ENCODE measurements at places on chromosomes 11 and 22.

- DNase-seq, result no peak
These were observed 113.2 kb downstream of the NECTIN1 start for GRCh38 chr11:119615882-119616196.

- no peak for DNase-seq
These were observed 361.0 kb upstream of the ANO3 start for GRCh38 chr11:25970726-25971508.

DNA sequence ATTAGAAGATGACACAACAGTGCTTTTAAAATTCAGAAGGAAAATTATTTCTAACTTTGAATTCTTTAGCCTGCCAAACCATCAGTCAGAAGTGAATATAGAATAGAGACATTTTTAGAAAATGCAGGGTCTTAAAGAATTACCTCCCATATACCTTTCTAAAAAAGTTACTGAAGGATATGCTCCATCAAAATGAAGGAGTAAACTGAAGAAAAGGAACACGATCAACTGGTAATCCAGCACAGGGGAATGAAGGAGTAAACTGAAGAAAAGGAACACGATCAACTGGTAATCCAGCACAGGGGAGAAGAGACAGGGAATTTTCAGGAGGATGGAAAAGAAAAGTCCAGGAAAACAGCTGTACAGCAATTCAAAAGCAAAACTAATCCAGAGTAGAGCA is 75.4 kb upstream of the LDLRAD3 start:
- no peak for DNase-seq

- no peak for DNase-seq
These were observed 1.1 kb upstream of the EMID1 start for GRCh38 chr22:29204455-29205183.

DNA sequence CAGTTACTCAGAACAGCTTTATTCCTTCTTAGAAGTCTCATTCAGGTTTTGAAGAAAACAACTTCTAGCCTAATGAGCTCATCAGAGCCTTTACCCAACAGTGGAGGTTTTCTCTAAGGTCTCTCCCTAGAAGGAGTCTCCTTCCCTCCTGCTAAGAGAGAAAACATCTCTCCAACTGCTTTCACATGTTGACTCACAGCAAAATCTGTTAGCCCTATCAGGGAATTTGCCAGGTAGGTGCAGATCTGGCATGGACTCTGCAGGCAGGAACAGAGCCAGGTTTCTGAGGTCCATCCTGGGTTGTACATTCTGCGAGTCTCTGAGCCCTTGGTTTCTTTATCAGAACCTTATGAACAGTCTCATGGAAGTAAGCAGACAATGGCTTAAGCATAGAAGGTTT is 214.4 kb downstream of the HIPK3 start:
- DNase-seq, result no peak

- peak; percentile 65 for DNase-seq
These were observed 22.1 kb downstream of the RIBC2 start for GRCh38 chr22:45435544-45436139.

DNA sequence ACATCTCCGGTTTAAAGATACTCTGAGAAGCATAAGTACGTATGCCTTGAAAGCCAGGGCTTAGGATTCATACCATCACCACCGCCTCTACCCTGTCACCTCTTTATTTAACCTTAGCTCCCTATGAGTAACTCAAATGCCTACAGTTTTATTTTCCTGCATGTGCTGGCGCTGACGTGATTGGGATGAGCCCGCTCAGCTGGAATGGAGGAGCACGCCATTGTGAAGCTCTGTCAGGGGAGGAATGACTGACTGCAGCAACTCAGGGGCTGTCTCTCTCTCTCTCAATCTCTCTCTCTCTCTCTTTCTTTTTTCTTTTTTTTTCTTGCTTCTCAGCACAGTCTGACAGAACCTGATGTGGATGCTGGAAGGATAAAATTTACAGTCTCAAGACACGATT is 12.4 kb downstream of the CAVIN3 start:
- DNase-seq, result no peak

GRCh38 chr11:68330700-68331337 is 18.4 kb downstream of the LRP5 start:
- DNase-seq, result no peak

- no peak for DNase-seq
These were observed 3.7 kb downstream of the MS4A1 start for GRCh38 chr11:60459345-60459744.

GRCh38 chr11:3051196-3052108 is 5.8 kb downstream of the CARS1 start:
- DNase-seq, result no peak

DNA sequence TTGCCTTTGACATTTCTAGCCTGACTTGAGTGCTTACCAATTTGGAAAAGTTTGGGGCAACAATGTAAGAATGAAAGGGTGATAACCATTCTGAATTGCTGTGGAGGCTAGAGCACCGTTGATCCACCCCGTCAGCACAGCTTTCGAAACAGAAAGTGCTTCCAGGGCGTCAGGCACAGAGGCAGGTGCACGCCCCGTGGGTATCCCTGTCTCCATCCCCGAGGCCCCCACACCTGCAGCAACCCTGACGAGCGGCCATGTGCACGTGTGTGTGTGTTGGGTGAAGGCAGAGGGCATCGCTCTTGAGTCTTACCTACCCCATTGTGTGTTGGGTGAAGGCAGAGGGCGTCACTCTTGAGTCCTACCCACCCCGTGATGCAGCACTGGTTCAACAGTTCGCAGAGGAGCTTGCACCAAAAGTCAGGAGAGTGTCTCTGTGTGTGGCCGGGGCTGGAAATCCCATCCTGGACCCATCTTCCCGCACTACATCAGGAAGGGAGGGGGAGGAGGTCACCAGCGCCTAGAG is 404.5 kb downstream of the BRD1 start:
- DNase-seq, result no peak

GRCh38 chr11:71341173-71341572 is 88.8 kb upstream of the SHANK2 start:
- no peak for DNase-seq

- DNase-seq, result no peak
These were observed 16.4 kb downstream of the CDKN1C start for GRCh38 chr11:2869134-2869526.

GRCh38 chr11:45847911-45848316 is 639 bp downstream of the CRY2 start:
- DNase-seq, result peak; percentile 5

DNA sequence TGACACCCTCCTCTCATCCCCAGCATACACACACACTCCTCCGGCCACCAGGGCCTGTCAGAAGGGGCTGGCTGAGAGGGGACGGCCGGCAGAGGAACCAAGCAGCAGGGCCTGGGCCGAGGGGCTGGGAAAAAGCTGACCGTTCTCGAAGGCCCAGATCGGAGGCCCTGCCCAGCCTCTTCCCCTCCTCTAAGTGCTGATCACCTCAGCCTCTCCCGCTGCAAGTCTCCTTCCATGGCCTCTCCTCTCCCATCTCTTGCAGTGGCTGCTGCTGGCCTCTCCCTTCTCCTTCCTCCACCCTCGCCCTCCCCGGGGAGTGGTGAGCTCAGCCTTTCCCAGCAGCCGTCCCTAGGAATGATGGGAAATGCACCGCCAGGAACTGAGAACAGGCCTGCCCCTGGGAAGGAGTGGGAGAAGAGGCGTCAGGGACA is 39.6 kb downstream of the ARRB1 start:
- DNase-seq, result no peak

- DNase-seq, result no peak
These were observed 80.1 kb downstream of the ADAMTS15 start for GRCh38 chr11:130528298-130529261.

DNA sequence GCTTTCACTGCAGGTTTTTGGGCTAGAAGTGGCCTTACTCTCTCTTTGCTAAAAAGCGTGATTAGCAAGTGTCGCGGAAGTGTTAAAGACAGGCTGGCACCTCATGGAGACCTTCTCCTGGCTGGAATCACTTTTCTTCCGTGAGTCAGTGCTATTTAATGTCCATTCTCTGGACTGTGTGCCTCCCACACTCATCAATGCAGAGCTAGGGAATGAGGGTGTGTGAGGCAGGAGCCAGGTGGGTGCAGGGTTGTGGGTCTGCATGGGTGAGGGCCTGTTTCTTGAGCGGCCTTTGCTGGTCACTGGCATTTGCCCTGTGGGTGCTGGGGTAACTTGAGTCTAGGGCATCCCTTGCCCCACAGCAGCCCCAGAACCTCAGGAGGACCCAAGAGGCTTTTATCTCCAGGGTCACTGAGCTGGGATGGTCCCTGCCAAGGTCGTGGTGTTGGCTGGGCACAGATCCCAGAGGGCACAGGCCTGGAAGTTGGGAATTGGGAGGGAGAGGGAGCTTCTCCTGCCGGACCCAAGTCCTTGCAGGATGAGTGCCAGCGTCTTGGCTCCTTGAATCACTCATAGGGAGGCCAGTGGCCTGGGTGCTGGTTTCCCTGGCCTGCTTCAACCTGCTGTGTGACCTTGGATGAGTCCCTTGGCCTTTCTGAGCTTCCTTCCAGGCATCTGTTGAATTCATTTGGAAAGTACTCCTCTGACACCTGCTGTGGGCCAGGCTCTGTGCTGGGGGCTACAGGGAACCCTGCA is 30.0 kb downstream of the KIAA1671 start:
- DNase-seq, result no peak

DNA sequence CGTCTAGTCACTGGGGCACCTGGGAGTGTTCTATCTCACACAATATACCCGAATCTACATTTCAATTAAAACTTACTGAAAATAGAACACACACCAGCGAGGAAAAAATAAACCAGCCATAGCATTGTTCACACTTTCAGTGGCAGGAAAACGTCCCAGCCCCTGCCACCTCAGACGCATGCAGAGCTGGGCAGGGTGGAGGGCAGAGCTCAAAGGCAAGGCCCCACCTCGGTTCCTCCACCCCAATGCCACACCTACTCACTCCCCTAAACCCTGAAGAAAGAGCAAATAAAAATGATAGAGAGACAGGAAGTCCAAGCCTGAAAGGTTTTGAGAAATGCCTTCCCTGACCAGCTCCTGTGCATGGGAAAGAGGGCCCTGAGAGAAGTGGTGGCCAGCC is 14.8 kb downstream of the B3GNT6 start:
- DNase-seq, result no peak

- no peak for DNase-seq
These were observed 20.7 kb upstream of the IZUMO1R start for GRCh38 chr11:94283678-94284077.
